Karpas-422 (cell line): ENCODE measurements at places on chromosomes 2 and 18. TPM values are rescaled to one million over a fixed set of nuclear protein-coding genes. Genes with fewer than 3 reads are reported as not detected.

Gene CRACDL
- 1.0 and 2.5 TPM in 2 replicates for total RNA-seq

Gene PLCL1
- total RNA-seq = not detected in 2 replicates

Gene SLC9A2
- total RNA-seq = not detected in 2 replicates

Gene ALPP
- not detected in 2 replicates for total RNA-seq

DNA sequence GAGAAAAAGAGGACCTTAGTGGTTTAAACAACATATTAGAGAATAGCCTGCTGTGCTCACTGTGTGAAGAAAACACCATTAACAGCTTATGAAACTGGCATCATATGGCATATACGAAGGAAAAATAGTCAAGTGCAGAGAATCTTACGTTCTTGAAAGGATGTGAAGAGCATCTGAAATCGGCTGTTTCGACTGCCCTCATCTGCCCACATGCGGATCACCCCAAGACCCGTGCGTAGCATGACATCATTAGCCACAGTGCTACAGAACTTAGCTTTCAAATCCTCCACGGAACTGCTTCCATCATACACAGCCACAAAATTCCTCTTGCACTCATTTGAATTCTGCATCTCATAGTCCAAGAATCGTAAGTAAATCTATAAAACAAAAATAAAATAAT lies 84.3 kb downstream of the NETO1 start:
- no peak for DNase-seq

- no peak for DNase-seq
Measured at GRCh38 chr2:200649724-200650123, 63.9 kb downstream of the AOX1 start.
